ENCODE measurements at places on chromosomes 4 and X.

DNA sequence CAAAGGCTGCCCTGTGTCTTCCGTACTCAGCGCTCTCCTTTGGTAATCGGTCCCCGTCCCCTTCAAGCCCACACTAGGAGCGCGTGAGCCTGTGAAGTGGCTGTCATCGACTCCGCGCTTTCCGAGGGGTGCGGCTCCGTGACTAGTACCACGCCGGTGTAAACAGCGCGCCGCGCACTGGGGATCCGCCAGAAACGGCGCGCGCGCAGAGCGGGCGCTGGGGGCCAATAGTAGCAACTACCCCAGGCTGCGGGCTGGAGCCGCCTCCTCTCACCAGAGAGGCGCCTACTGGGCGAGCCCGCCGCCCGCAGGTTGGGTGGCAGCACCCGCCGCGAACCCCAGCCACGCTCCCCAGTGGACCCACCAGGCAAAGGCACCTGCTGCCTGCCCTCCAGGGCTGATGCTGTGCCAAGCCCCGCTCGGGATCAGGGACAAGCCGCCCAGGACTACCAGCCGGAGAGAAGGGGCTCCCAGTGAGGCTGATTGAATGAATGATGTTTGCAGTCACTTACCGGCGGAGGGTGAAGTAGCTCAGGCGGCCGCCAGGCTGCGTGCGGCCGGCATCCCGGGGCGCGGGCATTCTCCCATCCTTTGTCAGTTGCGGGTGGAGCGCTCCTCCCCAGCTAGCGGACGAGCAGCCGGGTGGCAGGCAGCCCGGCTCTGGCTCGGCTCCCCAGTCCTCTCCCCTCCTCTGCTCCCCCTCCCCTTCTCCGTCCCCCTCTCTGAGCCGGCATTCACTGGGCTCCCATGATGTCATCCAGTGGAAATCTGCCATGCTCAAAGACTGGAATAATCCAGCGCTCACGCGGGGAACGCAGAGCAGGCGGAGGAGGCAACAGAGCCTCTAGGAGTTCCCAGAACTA, 370.3 kb upstream of the SMIM31 start:
- DNase-seq, result peak; percentile 77

GRCh38 chr4:177862541-177863176, 420.4 kb upstream of the AGA start:
- DNase-seq, result no peak

DNA sequence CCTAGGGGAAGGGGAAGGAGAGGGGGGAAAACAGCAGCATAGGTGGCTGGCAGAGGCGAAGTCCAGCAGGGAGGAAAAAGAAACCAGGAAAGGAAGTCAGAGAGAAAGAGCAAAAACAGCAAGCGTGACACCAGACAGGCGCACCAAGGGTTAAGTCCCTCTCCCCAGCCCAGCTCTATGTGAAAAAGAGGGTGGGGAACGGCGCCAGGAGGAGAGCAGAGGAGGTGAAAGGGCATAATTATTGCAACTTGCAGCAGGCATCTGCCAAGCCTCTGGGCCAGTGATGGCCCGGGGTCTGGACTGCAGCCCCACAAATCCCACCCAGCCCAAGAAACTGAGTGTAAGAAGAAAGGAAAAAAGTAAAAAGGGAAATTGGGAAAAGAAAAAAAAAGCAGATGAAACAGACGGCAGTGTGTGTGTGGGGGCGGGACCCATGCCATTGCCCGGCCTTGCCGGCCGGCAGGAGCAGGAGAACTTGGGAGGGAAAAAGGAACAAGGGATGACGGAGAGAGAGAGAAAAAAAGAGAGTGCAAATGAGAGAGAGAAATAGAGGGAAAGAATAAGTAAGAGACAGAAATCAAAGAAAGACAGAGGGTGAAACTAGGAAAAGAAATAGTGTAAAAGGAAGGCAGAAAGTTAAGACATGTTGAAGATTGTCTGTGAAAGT, 14.1 kb upstream of the RHOXF2 start:
- DNase-seq, result no peak

GRCh38 chr4:121712783-121713182, 16.0 kb upstream of the ANXA5 start:
- DNase-seq, result no peak

GRCh38 chr4:98467627-98468072, 190.8 kb downstream of the TSPAN5 start:
- DNase-seq, result peak; percentile 76

GRCh38 chr4:1793940-1794808, 1.1 kb downstream of the FGFR3 start:
- no peak for DNase-seq

DNA sequence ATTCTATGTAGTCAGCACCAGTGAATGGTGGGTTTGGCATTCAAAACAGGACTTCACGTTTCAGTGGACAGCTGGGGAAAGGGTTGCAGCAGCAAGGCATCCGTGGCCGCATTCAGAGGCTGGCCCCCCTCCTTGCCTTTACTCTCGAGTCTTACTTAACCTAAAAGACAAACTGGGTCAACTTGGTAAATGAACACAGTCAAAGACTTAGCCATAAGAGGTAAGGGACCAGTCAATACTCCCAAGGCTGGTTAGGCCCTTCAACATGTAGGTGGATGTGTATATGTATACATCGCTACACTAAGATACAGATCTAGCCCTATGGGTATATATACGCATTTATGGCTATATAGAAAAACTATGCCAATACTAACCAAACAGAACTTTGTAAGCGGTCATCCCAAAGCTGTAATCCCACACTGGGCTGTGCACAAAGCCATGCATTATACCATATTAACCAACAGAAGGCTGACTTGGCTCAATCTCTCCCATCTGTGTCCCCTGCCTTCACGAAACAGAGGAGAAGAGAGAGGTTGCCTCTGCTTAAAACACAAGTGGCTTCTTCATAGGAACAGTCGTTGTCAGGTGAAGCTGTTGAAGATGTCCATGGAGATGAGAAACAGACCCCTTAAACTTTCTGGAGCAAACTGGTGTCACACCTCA, 61.9 kb downstream of the TSC22D3 start:
- DNase-seq, result no peak

DNA sequence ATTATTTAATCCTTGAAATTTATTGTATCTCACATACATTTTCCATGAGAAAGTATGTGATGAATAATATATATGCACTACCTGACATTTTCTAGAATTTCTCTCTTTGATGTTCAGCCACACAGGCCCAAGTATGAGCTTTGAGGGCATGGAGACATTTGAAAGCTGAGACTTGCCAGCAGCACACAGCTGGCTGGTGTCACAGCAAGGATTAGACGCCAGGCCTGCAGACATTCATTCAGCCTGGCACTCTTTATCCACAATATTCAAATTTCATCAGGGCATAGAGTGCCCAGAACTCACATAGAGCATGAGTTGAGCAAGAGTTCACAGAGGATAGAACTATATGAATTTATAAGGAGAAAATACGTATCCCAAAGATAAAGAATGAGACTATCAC, 74.0 kb downstream of the GRIA2 start:
- no peak for DNase-seq

GRCh38 chrX:155757046-155757759, 123.9 kb upstream of the VAMP7 start:
- no peak for DNase-seq

GRCh38 chr4:25370242-25370641, 6.8 kb upstream of the ANAPC4 start:
- no peak for DNase-seq

DNA sequence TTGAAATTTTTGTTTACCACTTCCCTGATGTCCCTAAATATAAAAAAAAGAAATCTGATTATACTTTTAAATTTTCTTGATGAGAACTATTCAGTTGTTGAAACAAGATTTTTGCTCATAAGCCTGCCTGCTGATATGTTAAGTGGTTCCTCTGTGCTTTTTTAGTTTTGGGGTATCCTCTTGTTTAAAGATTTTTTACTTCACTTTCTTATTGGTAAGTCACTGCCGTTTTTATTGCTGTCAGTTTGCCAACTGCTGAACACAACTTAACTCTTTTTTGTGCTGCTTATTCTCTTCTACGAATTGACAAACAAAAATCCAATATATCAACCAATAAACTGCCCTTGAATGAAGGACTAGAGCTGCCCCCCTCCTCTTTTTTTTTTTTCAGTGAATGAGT, 39.5 kb downstream of the GUCY1A1 start:
- DNase-seq, result no peak

- DNase-seq, result no peak
These were observed 115.9 kb downstream of the RAB28 start for GRCh38 chr4:13368217-13368616.

- no peak for DNase-seq
These were observed 491.1 kb downstream of the PACRGL start for GRCh38 chr4:21191317-21191716.

GRCh38 chr4:24411806-24412205, 172.5 kb downstream of the DHX15 start:
- DNase-seq, result no peak

- no peak for DNase-seq
These were observed 326.9 kb upstream of the SLIT2 start for GRCh38 chr4:19924761-19925160.

DNA sequence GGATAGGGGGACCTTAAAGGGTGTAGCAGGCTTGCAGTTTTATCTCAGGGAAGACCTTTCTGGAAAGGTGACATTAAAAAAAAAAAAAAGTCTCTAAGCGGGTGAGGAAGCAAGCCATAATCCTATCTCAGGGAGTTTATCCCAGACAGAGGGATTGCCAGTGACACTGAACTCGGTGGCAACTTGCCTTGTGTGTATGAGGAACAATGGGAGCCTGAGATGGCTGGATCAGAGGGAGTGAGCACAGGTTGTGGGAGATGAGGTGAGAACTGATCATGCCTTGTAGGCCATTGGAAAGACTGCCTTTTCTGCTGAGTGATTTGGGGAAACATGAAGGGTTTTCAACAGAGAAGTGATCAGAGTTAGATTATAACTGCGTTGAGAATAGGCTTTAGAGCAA, 31.1 kb downstream of the DTHD1 start:
- DNase-seq, result no peak

DNA sequence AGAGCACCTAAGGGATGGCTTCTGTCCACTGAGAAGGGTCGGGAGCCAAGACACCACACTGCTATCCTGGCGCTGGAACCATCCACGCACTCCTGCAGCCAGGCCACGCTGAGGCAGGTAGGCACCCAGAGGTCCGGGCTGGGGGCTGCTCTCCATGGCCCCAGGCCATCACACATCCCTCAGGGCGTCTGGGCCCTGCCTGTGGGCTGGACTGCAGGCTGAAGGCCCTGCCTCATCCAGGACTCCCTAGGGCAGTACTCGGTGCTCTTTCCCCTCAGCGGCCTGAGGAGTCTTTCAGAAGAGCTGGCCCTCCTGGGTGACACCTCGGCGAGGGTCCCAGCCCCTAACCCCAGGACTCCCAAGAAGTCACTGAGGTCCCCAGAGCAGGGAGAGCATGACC, 17.7 kb downstream of the FGFR3 start:
- no peak for DNase-seq

Data from left forelimb (tissue), 1 donor.